ENCODE measurements at places on chromosomes 2 and 18.

GRCh38 chr2:224449212-224450147 is 47.6 kb upstream of the FAM124B start:
- DNase-seq, result no peak

GRCh38 chr2:216700781-216701180 is 5.4 kb upstream of the IGFBP5 start:
- DNase-seq, result no peak

DNA sequence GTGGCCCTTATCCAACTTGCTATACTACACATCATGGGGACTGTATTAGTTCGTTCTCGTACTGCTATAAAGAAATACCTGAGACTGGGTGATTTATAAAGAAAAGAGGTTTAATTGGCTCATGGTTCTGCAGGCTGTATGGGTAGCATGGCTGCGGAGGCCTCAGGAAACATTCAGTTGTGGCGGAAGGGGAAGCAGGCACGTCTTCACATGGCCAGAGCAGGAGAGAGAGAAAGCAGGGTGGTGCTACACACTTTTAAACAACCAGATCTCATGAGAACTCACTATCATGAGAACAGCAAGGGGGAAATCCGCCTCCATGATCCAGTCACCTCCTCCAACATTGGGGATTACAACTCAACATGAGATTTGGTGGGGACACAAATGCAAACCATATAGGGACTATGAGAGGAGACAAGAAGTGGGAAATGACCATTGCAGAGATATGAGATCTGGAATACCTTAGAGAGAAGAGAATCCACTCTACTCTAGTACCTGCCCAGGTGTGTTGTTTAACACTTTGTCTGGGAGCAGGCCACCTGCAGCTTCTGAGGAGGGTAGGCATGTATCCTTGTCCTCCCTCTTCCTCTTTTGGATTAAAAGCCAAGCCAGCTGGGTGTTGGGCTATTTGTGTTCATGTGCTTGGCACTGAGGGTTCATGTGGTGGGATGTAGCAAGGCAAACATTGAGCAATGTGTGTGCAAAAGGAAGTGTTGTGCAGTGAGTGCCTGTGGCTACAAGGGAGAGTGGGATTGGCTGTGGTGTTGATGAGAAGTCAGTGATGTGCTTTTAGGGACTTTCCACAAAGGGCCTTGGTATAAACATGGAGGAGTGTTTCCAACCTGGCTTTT is 22.8 kb downstream of the TTLL4 start:
- DNase-seq, result no peak

- no peak for DNase-seq
These were observed 890.5 kb downstream of the CNTNAP5 start for GRCh38 chr2:124915567-124915966.

- DNase-seq, result no peak
These were observed 471.0 kb downstream of the TXNL1 start for GRCh38 chr18:56167366-56167765.

- DNase-seq, result no peak
These were observed 45.3 kb upstream of the CCBE1 start for GRCh38 chr18:59742325-59743111.

- no peak for DNase-seq
These were observed 1.1 kb downstream of the PUM2 start for GRCh38 chr2:20349513-20349921.

DNA sequence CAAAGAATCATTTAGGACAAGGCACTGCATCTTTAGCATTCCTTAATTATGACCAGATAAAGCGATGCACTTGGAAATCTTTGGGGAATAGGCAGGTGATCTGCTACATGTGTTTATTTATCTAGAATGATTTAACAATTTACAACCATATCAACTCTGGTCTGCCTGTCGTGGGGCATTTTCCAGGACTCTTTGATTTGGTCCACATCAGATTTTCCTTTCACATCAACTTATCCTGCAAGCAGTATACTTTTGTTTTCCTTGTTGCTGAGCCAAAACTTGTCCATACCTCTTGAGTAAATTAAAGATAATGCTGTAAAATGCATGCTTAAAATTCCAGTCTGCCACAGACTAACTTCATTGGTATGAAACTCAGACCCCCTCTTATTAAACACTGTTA is 312.4 kb upstream of the TCF4 start:
- DNase-seq, result no peak

DNA sequence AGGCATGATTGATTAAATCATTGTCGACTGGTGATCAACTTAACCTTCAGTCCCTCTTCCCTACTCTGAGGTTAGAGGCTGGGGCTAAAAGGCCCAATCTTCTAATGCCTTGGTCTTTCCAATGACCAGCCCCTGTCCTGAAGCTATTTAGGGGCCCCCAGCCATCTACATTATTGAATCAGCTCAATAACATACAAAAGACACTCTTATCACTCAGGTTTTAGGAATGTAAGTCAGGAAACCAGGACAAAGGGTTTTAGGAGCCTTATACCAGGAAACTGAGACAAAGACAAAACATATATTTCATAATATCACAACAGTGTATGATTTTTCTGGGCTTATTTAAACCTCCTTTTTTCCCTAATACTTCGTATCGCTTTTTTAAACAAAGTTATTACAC is 198.6 kb downstream of the RNF152 start:
- no peak for DNase-seq

GRCh38 chr2:214504599-214505376 is 93.9 kb downstream of the VWC2L start:
- no peak for DNase-seq

GRCh38 chr2:103284750-103285149 is 522.9 kb downstream of the TMEM182 start:
- no peak for DNase-seq

DNA sequence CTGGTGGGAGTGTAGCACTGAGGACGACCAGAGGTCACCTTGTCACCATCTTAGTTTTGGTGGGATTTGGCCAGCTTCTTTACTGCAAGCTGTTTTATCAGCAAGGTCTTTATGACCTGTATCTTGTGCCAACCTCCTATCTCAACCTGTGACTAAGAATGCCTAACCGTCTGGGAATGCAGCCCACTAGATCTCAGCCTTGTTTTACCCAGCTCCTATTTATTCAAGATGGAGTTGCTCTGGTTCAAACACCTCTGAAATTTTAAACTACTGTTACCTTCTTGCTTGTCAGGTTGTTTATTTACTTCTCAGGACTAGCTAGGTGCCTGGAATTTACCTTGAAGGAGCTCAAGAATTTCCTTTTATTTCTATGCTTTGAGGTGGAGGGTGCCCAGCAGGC is 9.5 kb upstream of the KCNG3 start:
- DNase-seq, result no peak

DNA sequence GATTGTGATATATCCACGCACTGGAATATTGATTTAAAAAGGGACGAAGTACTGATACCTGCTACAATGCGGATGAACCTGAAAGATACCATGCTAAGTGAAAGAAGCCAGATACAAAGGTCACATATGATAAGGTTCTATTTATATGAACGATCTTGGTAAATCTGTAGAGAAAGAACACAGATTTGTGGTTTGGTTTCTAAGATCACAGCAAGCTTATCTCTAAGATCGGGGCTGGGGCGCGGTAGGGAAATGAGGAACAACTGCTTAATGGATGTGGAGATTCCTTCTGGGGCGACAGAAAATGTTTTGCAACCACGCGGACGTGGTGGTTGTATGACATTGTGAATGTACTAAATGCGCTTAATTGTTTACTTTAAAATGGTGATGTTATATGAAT is 60.1 kb downstream of the NEDD4L start:
- no peak for DNase-seq

DNA sequence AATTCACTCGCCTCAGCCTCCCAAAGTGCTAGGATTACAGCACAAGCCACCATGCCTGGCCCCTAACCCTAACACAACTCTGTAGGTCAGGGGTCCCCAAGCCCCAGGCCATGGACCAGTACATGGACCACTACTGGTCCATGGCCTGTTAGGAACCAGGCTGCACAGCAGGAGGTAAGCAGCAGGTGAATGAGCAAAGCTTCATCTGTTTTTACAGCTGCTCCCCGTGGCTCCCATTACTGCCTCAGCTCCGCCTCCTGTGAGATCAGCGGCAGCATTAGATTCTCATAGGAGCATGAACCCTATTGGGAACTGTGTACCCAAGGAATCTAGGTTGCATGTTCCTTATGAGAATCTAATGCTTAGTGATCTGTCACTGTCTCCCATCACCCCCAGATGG is 201.7 kb downstream of the NRP2 start:
- DNase-seq, result no peak

DNA sequence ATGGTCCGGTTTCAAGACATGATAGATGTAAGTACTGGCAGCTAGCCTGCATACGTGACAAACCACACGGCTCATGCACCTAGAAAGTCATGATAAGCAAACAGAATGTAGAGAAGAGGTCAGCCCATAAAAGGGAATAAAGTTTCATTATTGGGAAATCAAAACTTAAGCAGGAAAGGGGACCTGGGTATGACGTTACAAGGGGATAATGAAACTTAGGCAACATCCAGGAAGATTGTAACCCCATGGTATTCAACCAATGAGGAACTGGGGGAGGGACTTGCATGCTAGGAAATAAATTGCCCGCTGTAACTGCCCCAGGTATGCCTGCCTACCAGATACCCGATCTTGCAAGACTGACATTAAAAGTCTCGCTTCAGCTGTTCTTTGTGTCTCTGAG is 1679.0 kb downstream of the SUCLG1 start:
- DNase-seq, result no peak

DNA sequence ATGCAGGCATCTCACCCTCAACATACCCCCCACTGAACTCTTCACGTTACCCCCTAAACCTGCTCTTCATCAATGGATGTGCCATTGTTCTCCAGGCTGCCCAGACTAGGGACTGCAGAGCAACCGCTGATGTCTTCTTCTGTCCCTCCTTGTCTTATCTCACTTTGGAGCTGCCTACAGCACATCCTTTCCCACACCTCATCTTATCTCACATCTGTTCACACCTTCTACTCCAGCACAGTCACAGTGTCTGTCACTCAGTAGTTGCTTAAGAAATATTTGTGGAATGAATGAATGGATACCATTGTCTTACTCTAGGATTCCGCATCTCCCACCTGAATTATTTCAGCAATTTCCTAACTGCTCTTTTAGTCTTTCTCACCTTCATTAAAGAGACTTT is 144.5 kb downstream of the ANTXR1 start:
- DNase-seq, result no peak

DNA sequence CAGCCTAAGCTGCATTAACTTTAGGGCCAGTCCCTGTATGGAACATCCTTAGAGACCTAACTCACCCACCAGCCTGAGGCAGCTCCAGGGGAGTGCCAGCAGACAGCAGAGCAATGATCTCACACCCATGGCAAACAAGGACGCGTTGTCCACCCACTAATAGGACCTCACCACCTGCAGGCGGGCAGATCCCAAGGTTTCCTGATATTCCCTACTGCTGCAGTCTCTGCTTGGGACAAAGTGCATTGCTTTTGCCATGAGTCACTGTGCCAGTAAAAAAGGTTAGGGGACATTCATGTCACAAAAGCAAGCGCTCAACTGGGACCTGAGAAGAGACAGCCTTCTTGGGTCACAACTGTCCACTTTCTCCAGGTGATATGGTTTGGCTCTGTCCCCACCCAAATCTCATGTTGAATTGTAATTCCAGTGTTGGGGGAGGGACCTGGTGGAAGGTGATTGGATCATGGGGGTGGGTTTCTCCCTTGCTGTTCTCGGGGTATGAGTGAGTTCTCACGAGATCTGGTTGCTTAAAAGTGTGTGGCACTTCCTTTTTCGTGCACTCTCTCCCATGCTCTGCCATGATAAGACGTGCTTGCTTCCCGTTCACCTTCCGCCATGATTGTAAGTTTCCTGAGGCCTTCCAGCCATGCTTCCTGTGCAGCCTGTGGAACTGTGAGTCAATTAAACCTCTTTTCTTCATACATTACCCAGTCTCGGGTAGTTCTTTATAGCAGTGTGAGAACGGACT is 160.2 kb downstream of the MIB1 start:
- no peak for DNase-seq

- no peak for DNase-seq
These were observed 5.1 kb upstream of the CALCRL start for GRCh38 chr2:187453078-187453641.

DNA sequence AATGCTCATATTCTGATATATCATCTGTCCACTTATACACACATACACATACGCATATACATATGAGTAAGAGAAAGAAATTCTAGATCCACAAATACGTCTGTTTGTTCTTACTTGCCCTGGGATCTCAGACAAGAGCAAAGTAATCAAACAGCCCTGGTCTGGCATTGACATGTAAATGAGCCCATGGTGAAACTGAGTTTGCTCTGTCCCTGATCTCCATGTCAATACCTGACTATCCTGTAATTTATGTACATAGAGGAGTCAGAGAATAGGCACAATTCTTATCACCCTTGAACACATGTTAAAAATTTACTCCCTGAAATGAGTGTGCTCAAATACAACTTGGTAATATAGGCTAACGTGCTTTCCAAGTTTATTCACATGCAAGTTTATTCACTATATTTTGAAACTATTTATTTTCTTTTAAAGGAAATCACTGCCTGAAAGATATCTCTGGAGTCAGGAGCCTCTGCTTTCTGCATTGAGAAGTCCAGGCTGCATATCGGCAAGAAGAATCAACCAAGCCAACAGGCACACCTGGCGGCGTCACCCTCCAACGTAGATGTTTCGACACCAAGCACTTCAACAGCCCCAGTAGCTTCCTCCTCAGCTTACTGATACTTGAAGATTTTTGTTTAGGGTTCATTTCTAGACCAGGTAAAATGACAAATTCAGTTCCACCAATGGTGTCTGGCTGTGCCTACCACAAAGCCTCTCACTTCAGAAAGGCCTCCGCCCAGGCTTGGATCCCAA is 100.6 kb downstream of the CMPK2 start:
- DNase-seq, result no peak

Measured in stimulated activated CD8-positive, alpha-beta memory T cell treated with anti-CD3 and anti-CD28 coated beads, Interleukin-7, amount 100 ng/mL, for 1 hour (primary cell).